Neural cell (in vitro differentiated cells): ENCODE measurements at places on chromosomes 2 and 18. TPM values are rescaled to one million over a fixed set of nuclear protein-coding genes. Genes with fewer than 3 reads are reported as not detected.

Gene CAPN14
- 2.1 and 3.0 TPM in 2 replicates for polyA plus RNA-seq

Gene RAB12
- 84.3 and 102 TPM in 2 replicates for polyA plus RNA-seq

Gene SLC8A1
- 17.3 and 18.7 TPM in 2 replicates for polyA plus RNA-seq

Gene KCNIP3
- polyA plus RNA-seq, result not detected in 2 replicates

Gene STON1
- 2.2 and 2.8 TPM in 2 replicates for polyA plus RNA-seq

Gene ZNF892
- polyA plus RNA-seq, result 8.0 and 9.3 TPM in 2 replicates

Gene CFAP221
- polyA plus RNA-seq, result 7.0 and 8.4 TPM in 2 replicates

Gene CYP20A1
- 12.9 and 13.8 TPM in 2 replicates for polyA plus RNA-seq

Gene TLX2
- not detected in 2 replicates for polyA plus RNA-seq

Gene DSG2
- 0.94 and 1.1 TPM in 2 replicates for polyA plus RNA-seq

Gene NR4A2
- polyA plus RNA-seq, result 0.48 and 1.2 TPM in 2 replicates

Gene KLF7
- polyA plus RNA-seq, result 28.1 and 31.5 TPM in 2 replicates

Gene C1QL2
- not detected in 2 replicates for polyA plus RNA-seq

Gene SPR
- polyA plus RNA-seq, result 0.98 and 1.8 TPM in 2 replicates

Gene GCKR
- 2.3 and 2.5 TPM in 2 replicates for polyA plus RNA-seq

Gene TYW5
- 15.2 and 15.8 TPM in 2 replicates for polyA plus RNA-seq

Gene UPP2
- polyA plus RNA-seq, result 0.12 and 0.16 TPM in 2 replicates

Gene GATA6
- not detected in 2 replicates for polyA plus RNA-seq

Gene CCDC141
- polyA plus RNA-seq, result 0.27 and 0.34 TPM in 2 replicates

Gene GREB1
- 17.2 and 24.5 TPM in 2 replicates for polyA plus RNA-seq

Gene CPSF3
- polyA plus RNA-seq, result 54.3 and 56.0 TPM in 2 replicates

Gene CDC42EP3
- polyA plus RNA-seq, result 23.7 and 25.2 TPM in 2 replicates

Gene COPS7B
- polyA plus RNA-seq, result 21.9 and 23.8 TPM in 2 replicates

Gene MYO5B
- polyA plus RNA-seq, result 0.38 and 0.42 TPM in 2 replicates

Gene EPHA4
- polyA plus RNA-seq, result 71.1 and 99.5 TPM in 2 replicates

Gene STPG4
- 0.98 TPM in 1 of 2 replicates, not detected in the other for polyA plus RNA-seq
